CD4-positive, alpha-beta T cell treated with Interleukin-10 for 1 hour (primary cell): ENCODE measurements at places on chromosomes 11 and 22.

DNA sequence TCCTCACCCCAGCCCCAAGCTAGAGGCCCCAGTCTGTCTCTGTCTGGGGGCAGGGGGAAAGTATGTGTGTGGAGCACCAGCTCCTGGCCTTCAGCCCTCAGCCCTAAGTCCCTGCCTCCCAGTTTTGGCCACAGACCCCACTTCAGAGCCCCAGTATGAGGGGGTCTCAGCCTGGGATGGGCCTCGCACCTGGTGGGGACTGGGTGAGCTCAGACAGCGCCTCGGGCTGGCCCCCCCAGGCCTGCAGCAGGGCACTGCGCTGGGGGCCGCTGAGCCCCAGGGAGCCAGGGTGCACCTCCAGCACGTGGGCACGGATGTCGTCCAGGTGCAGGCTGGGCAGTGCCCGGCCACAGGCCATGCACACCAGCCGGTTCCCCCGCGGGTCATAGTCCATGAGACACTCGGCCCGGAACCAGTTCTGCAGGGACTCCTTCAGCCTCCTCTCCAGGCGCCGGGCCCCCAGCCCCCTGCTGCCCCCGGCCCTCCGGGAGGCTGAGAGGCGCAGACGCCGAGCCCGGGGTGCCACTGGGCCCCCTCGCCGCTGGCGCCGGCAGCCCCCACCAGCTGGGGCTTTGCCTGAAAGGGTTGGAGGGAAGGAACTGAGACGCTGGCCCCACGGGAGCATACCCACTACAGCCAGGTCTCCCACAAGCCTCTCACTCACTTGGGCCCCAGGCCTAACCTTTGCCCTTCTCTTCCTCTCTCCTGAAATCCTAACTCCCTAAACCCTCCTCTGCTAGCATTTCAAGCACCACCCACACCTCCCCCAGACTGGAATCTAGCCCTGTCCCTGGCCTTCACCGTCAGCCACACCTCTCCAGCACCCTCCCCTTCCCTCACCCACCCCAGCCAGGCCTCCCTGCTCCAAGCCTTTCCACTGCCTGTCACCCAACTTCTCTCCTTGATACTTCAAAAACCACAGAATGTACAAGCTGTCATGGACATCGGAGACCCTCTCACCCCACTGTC lies 3.6 kb downstream of the ZFTA start:
- no peak for DNase-seq

DNA sequence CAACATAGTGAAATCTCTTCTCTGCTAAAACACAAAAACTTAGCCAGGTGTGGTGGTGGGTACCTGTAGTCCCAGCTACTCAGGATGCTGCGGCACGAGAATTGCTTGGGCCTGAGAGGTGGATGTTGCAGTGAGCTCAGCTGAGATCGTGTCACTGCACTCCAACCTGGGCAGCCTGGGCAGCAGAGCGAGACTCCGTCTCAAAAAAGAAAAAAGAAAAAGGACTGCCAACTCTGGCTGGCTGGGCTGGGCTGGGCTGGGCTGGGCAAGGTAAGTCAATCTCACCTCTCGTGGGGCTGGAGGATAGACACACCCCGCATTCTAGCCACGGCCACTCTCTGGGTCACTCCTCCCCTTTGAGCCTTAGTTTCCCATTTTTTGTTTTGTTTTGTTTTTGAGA lies 26.9 kb downstream of the TEF start:
- DNase-seq: no peak

DNA sequence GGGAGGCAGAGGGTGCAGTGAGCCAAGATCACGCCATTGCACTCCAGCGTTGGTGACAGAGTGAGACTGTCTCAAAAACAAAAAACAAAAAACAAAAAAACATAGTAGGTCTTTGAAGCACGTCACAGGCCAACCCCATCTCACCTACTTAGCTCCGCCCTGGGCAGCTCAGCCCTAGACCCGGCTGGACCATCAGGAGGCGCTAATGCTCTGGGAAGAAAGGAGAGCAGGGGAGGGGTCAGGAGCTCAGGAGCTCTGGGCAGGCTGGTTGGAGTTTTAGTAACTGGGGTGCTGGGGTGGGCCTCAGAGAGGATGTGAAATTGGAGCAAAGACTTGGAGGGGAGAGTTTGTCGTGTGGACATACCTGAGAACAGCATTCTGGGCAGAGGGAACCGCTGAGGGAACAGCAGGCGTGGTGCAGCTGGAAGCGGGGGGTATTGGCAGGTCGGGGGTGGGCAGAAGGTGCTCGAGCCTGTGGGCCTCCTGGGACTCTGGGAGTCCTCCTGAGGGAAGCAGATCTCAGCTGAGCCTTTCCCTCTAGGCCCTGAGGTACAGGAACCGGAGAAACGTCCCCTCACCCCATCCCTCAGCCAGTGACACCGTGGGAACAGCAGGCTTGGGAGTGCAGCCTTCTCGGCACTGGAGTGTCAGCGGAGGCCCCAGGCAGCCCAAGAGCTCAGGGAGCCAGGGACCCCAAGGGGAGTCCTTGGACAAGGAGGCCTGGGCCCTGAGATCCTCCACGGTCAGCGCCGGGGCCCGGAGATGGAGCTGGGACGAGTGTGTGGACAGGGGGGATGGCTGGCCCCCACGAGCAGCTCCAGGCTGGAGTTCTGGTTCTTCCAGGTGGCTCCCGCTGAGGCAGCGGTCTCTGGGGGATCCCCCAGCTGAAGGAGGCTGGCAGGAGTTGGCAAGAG lies 2.2 kb upstream of the RPS6KA4 start:
- DNase-seq: peak; percentile 41

DNA sequence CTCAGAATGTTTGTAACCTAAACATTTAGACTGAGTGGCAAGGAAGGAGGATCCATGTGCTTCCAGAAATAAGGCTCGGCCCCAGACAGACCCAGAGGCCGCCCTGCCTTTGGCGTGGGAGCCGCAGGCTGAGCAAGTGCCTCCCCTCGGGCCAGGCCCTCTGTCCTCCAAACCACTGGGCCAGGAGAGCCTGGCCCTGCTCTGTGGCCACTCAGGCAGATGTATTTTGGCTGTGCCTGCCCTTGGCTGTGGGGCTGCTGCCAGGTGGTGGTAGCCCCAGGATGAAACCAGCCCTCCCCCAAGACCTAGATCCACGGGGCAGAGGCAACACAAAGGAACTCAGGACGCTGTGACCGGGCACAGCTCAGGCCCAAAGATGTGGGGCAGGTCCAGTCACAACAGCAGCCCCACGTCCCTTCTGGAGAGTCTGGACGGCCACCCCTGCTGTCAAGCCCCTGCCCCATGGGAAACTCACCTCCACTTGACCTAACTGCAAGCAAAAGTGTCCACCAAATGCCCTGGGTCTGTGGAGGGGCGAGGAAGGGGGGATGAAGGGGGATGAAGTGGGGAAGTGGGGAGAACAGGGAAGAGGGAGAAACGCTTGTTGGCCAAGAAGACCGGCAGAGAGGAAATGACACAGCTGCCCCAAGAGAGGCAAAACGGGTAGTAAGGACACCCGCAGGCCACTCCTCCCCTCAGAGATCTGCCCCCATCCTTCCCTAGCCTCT lies 24.0 kb downstream of the PISD start:
- no peak for DNase-seq

DNA sequence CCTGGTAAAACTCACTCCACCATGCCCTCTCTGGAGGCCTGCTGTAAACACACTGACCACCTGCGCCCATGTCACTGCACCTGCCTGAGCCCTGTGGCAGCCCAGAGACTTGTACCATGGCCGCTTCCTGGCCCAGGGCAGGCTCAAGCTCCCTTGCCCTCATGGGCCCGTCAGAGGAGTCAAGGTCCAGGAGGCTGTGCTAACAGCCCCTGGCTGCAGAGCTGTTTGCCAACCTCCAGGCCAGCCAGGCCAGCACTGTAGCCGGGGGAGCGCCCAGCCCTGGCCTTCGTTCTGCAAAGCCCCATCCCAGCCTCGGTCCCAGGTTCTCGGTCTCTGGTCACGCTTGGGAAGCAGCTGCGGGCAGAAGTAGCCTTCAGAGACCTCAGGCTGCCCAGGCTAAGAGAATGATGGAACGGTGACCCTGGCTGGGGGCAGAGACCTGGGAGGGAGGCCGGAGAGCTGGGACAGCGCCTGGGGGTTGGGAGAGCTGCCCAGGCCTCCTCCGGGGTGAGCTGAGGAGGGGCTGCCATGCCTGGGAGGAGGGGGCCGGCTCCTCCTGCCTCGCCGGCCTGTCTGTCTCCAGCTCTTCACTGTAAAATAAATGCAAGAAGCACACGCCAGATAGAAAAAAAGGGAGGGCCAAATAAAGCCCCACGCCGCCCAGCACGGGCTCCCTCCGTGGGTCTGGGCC lies 11.9 kb upstream of the TCF20 start:
- no peak for DNase-seq

- no peak for DNase-seq
These were observed 48.9 kb downstream of the ARHGEF12 start for GRCh38 chr11:120385110-120385509.

- DNase-seq: no peak
These were observed 77.5 kb downstream of the ZBTB16 start for GRCh38 chr11:114136686-114137640.

DNA sequence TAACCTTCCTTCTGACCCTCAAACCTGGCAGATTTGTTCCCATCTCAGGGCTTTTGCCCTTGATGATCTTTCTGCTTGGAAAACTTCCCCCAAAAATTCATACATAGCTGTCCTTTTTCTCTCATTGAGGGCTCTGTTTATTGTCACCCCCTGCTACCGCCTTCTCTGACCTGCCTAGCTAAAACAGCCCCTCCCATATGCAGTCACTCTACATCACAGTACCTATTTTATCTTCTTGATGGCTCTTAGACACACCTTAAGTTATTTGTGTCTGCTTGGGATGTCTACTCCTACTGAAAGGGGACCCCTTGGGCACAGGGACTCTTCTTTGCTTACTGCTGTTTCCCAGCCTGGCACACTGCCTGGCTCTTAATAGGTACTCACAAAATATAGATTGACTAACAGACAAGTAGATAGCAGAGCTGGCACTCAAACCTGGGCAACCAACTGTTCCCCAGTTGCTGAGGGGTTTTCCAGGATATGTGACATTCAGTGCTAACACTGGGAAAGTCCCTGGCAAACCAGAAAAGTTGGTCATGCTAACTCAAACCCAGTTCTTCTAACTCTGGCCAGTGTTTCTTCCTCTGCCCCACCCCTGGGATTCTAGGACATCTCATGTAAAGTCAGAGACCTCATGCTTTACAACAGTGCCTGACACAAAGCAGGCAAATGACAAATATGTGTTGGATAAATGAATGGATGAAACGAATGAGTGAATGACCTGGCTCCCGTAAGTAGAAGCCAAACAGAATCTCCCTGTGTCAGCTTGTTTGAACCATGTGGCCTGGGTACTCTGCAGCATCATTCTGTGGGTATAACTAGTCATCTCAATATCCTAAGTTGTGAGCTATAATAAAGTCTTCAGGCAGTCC lies 19.8 kb upstream of the FJX1 start:
- no peak for DNase-seq

DNA sequence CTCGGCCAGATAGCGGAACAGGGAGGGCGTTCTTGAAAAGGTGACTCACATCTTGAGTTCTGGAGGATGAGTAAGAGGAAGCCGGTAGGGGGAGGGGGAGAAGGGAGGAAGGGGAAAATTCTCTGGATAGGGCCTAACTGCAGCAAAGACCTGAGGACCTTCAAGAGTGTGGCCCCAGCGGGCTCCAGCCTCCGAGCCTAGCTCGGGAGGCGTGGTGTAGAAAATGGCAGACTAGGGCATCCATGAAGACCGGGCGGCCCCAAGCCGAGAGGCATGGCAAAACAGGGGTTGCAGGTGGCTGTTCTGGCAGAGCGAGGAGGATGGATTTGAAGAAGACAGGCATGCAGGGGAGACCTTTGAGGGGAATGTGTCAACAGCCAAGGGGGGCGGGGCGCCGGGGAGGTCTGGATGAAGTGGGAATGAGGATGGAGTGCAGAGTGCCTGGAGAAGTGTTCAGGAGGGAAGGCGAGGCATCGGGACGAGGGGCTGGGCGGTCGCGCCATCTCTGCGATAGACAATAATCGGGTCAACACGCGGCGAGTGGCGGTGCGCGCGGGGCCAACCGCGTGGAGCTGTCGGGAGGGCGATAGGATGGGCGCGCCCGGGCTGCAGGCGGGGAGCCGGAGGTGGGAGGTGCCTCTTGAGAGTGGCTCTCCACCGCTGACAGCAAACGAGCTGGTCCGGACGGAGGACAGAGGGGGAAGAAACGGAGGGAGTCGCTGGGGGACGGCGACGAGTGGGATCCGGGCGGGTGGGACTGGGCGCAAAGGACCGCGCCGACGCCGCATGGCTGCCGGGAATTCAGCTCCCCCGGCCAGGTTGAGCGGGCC lies 40.0 kb upstream of the CREB3L1 start:
- peak; percentile 48 for DNase-seq

GRCh38 chr11:133325711-133326110 lies 206.6 kb downstream of the OPCML start:
- DNase-seq: no peak

- no peak for DNase-seq
These were observed 406.7 kb downstream of the LUZP2 start for GRCh38 chr11:24903555-24903954.

- DNase-seq: no peak
These were observed 37.1 kb upstream of the CHST1 start for GRCh38 chr11:45702511-45702910.

DNA sequence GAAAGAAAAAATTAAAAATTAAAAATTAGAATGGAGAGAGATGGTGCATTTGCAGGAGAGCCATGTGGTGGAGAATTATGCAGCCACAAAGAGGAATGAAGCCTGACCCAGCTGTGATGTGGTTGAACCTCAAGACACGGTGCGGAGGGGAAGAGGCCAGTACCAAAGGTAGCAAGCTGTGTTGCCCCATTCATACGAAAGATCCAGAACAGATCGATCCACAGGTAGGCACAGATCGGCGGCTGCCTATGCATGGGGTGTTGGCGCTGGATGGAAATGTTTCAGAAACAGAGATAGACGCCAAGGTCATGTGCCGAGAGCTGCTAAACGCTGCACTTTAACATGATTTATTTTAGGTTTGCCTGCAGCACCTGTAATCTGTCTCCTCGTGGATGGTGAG lies 992.3 kb downstream of the BRD1 start:
- DNase-seq: no peak

GRCh38 chr11:131486100-131486499 lies 115.7 kb downstream of the NTM start:
- DNase-seq: no peak

DNA sequence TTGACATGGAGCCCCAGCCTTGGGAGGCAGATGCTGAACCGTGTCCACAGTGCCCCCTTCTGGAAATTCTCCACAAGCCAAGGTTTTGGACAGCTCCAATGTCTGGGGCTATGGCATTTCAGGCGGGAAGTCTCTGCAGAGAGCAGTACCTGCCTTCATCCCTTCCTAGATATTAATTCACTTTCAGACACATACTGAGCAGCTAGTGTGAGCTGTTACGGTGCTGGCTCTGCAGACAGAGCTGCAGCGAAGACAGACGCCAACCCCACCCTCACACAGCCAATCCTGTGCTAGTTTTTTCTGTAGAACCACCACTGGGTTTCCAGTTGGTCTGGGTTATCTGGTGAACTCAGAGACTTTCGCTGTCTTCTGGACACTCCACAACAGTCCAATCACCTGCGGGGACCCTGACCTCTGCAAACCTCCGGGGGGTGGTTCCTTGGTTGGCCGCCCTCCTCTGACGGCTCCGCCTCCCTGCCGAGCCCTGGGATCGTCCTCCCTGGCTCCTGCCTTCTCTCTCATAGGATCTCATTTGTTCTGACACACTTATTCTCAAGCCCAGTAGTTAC lies 9.1 kb downstream of the LMF2 start:
- DNase-seq: peak; percentile 82

GRCh38 chr11:67538823-67539505 lies 15.7 kb upstream of the CABP2 start:
- DNase-seq: no peak

- DNase-seq: no peak
These were observed 41.7 kb downstream of the KIAA1671 start for GRCh38 chr22:24994070-24994763.

GRCh38 chr11:45576461-45577215 lies 88.8 kb downstream of the CHST1 start:
- no peak for DNase-seq
